ENCODE measurements at places on chromosomes 12 and 14.

DNA sequence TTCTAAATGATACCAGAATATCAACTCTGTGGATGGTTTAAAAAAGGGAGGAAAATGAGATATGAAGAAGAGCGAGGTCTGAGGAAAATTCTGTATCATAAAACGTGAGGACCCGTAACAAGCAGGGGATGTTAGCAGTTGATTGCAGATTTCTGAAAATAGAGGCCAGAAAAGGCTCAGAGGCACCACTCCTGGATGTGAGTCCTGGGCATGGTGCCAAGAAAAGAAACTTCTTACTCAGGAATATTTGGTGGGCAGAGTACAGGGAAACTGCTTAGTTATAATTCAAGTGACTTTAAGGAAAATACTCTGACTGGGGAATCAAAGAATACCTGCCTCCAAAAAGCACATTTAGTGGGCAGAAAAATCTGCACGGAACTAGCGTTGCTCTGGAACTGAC, 85.5 kb downstream of the PRICKLE1 start:
- DNase-seq, result no peak

- no peak for DNase-seq
Observed at GRCh38 chr12:14260011-14260993, 105.2 kb upstream of the ATF7IP start.

- DNase-seq, result no peak
Observed at GRCh38 chr14:50320283-50320682, 8.2 kb downstream of the DMAC2L start.

DNA sequence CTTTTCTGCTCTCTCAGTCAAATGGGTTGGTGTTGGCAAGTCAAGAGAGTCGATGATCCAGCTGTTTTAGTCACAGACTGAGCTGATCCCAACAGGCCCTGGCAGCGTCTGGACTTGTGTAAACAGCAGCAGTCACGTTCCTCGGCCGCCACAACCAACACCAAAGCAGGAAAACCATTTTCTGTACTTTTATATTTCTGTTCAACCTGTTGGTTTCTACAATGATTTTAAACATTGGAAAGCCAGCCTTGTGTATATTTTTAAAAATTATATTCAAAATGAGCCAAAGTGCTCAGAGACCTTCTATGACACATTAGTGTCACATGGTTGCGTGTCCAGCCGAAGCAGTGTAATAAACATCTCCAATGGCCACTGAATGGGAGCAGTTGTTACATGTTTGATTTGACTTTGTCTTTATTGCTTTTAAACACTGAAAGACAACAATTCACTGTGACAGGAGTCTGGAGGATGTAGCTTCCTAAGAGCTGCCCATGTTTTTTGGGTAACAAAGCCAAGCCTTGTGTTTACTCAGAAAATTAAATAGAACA, 5.9 kb upstream of the SIVA1 start:
- no peak for DNase-seq

DNA sequence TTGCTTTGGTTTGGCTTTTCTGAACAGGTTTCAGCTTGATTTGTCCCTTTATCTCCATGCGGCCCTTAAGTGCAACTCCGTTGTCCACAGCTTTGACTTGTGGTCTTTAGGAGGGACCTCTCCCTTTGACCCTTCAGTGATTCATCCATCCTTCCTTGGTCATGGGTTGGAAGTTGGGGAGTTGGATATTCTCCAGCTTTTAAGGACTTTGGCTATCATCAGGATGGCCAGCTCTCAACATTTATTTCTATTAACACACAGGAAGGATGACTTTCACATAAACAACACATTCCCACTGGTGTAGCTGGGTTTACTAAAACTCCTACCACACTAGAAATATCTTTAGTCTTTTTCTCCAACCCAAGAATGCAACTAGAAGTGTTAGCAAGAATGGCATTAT, 50.9 kb upstream of the E2F7 start:
- no peak for DNase-seq

DNA sequence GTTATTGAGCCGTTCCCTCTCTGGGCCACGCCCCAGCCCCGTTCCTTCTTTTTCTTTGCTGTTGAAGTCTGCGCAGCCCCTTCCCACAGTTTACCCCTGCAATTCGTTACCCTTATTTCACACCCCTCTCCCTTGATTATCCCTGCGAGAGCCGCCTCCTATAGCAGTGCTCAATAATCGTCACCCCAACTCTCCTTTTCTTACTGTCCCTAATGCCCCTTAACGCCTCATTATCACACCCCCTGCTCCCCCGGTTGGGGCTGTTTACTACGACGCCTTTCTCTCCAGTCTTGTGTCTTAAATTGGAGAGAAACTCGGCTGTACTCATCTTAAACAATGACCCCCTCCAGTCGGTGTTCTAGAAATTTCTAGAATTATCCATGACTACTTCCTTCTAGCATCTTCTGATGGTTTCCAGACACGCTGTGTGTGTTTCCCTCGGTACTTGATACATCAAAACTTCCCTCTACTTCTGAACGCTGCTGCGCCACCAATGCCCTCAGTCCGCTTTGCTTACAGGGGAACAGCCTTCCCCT, 713 bp upstream of the FBXL14 start:
- DNase-seq, result no peak

DNA sequence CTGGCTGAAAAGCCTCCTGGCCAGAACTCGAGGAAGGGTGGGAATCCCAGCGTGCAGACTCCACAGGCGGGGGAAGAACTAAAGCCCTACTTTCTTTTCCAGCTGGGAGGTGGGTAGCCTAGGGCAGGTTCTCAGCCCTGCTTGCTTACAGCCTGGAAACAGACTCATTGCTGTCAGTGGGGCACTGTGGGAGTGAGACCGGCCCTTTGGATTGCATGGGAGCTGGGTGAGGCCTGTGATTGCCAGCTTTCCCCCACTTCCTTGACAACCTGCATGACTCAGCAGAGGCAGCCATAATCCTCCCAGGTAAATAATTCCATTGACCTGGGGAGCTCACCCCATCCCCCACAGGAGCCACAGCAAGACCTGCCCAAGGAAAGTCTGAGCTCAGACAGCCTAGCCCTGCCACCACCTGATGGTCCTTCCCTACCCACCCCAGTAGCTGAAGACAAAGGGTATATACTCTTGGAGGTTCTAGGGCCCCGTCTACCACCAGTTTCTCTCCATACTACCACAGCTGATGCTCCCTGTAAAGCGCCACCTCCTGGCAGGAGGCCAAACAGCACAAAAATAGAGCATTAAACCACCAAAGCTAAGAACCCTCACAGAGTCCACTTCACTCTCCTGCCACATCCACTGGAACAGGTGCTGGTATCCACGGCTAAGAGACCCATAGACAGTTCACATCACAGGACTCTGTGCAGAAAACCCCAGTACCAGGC, 294.1 kb downstream of the SEC23A start:
- DNase-seq, result no peak

- no peak for DNase-seq
Observed at GRCh38 chr12:25155022-25155576, 39.9 kb downstream of the DNAI7 start.

DNA sequence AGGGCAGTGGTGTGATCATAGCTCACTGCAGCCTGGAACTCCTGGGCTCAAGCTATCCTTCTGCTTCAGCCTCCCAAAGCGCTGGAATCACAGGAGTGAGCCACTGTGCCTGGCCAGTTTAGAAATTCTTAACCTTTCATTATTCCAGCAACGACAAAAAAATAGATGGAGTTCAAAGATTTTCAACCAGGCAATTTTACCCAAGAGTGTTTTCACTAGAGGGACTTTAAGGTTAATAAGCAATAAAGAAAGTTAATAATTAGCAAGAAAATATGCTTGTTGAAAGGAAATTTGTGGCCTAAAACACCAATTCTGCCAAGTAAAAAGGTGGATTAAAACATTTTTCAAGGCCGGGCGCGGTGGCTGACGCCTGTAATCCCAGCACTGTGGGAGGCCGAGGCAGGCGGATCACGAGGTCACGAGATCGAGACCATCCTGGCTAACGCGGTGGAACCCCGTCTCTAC, 14.8 kb downstream of the CDKL1 start:
- no peak for DNase-seq

- no peak for DNase-seq
Observed at GRCh38 chr12:111503116-111503515, 96.0 kb downstream of the ATXN2 start.

- no peak for DNase-seq
Observed at GRCh38 chr12:115813256-115813655, 464.2 kb downstream of the MED13L start.

DNA sequence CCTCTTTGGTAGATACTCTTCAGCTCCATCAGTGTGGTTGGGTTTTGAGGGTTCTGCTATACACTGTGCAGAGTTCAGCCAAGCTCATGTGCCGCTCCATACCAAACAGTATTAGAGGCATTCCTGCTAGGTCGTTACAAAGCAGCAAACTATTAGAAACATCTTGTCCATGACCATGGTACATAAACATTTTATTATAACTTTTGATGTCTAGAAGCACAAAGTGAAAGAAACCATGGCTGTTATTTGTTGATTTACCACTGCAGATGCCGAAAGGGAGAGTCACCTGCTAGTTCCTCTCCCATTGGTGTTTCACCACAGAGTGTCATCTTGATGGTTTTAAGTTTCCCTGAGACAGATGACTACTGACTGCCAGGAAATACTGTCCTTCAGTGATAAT, 242.0 kb downstream of the ADAMTS20 start:
- no peak for DNase-seq

GRCh38 chr12:5043589-5044419, at the start of gene KCNA5:
Gene KCNA5, plus strand, starts transcription at chr12:5043879. Its CDS starts 269 bp downstream, at chr12:5044148.
- no peak for DNase-seq

DNA sequence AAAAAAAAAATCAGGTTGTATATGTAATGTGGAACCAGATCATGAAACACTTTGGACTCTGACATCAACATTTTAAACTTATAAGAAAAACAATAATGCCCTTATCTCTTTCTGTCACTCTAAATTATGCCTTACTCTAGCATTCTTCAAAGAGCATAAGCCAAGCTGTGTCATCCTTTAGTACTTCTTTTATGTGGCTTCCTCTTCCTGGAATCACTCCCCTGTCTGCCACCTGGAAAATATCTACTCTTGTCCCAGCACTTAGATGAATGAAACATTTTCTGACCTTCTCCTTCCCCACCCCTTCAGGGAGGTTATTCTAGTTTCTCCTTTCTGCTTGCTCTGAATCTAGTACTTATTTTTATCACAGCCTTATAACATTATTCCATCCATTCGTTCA, 101.2 kb downstream of the CNTN1 start:
- DNase-seq, result no peak

DNA sequence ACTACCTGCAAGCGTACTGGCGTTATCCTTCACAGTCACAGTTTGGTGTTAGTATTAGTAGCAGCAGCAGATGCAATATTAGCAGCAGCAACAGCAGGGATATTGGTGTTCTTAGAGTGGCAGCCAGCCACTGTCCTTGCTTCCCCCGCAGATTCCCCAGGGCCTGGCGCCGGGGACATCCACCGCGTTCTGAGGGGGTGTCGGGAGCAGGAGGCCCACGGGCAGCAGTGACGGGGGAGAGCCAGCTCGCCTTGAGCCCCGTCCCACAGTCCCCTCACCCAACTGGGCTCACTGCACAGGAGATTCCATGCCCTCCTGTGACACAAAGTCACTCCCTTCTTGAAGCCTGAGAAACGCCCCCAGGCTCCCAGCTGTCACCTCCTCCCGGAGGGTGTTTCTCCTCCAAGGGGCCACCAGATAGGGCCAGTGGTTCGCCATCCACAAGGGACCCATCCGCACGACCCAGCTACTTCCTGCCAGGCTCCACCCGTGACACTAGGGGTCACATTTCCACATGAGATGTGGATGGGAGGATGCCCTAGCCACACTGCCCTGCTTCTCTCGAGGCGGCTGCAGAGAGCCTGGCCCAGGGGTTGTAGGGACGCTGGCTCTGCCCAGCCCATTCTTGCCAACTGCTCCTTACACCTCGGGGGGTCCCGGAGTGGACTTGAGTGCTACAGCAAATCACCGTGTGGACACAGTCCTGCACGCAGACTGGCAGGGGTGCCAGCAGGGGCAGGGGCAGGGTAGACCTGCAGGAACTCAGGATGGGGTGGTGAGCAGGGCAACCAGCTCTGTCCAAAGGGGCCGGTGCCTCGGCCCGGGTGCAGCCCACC, 123.1 kb downstream of the PIWIL1 start:
- DNase-seq, result no peak

DNA sequence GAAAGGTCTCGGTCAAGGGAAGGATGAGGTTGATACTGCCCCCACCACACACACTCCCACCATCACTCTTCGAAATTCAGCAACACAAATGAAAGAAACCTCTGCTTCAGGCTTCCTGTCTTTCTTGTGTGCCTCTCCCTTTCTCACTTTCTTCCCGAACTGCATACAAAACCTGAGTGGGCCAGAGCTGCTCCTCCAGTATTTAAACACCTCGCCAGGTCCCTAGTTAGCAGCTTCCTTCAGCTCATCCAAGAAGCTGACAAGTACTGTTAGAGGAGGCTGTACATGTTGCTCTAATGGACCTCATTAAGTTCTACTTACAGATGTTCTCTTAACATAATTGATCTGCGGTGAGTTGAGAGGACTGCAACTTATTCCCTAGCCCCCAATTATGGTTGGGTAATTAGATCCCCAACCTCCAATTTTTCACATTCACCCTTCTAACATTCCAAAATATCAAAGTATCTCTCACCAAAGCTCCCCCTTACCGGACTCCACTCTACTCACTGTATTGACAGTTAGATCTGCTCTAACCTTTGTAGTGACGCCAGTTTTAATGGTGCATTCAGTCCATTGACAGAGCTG, 4.1 kb upstream of the LMO3 start:
- no peak for DNase-seq

- no peak for DNase-seq
Observed at GRCh38 chr14:98623788-98624415, 648.1 kb downstream of the BCL11B start.

- no peak for DNase-seq
Observed at GRCh38 chr14:88063811-88064210, 58.9 kb downstream of the GPR65 start.

DNA sequence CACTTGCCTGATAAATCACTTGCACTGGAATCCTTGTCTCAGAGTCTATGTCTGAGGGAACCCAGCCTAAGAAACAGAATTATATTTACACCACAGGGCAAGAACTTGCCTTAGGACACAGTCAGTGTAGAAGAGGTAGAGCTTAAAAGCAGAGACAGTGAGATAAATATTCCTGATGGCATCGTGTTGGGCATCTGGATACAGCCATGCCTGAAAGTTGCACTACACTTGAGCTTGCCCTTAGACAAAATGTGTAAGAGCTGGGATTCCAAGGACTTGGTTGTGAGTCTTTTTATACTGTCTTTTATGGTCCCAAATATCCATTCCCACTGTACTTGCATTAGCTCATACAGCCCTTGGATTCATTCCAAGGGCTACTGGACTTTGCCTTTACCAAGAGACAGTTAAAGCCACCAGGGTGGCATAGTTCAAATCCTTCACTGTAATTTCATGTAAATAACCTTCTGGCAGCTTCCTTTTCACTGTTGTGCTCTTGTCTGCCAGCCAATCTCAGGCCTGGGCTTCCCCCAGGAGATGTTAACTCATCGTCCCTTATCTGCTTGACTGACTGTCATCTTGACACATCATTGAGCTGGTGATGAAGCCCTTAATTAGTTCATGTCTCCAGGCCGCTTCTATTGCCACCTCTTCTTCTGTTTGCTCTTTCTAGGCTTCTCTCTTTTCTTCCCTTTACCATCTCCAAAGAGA, 577.9 kb upstream of the TBX3 start:
- DNase-seq, result no peak

- no peak for DNase-seq
Observed at GRCh38 chr12:56941299-56942017, 7.2 kb upstream of the SDR9C7 start.

GRCh38 chr12:50597200-50598195, 92.7 kb downstream of the DIP2B start:
- DNase-seq, result peak; percentile 21
